GM23338 (cell line): ENCODE measurements at places on chromosomes 5 and 9. TPM values are rescaled to one million over a fixed set of nuclear protein-coding genes. Genes with fewer than 3 reads are reported as not detected.

The MSX2 gene
- 0.37 and 0.47 TPM in 2 replicates for polyA plus RNA-seq

The ARID3C gene
- polyA plus RNA-seq = not detected in 2 replicates

The LEAP2 gene
- 1.5 and 1.6 TPM in 2 replicates for polyA plus RNA-seq

The HMGCR gene
- polyA plus RNA-seq = 60.6 and 72.2 TPM in 2 replicates

The KCNV2 gene
- polyA plus RNA-seq = 0.38 and 0.60 TPM in 2 replicates

The PCDHA4 gene
- polyA plus RNA-seq = 1.6 and 1.8 TPM in 2 replicates

The CCDC187 gene
- polyA plus RNA-seq = not detected in 2 replicates

The SAXO1 gene
- polyA plus RNA-seq = 0.02 and 0.10 TPM in 2 replicates

The SHOC1 gene
- polyA plus RNA-seq = 0.21 and 0.39 TPM in 2 replicates

The RNF183 gene
- polyA plus RNA-seq = 0.24 and 0.42 TPM in 2 replicates

The CFAP90 gene
- polyA plus RNA-seq = 1.0 and 1.3 TPM in 2 replicates

The HTR4 gene
- not detected in 2 replicates for polyA plus RNA-seq

The CXCL14 gene
- 1.7 TPM in 2 replicates for polyA plus RNA-seq
